ENCODE measurements at places on chromosomes 3 and 15. TPM values are rescaled to one million over a fixed set of nuclear protein-coding genes. Genes with fewer than 3 reads are reported as not detected.
A peak's percentile ranks its signal among the peaks of the same experiment; 100 is the strongest.

Gene PARP6
- total RNA-seq, result 103 TPM

Gene AMOTL2
- total RNA-seq, result 43.5 TPM

Gene NR2E3
- not detected for total RNA-seq

Gene KLF15
- 30.1 TPM for total RNA-seq

Gene NOX5
- 0.49 TPM for total RNA-seq

Gene IL17RB
- total RNA-seq, result 1.2 TPM

Gene PIERCE2
- 5.6 TPM for total RNA-seq

Gene ITIH1
- total RNA-seq, result not detected

Gene NCEH1
- total RNA-seq, result 3.2 TPM

Gene TEX55
- total RNA-seq, result not detected

DNA sequence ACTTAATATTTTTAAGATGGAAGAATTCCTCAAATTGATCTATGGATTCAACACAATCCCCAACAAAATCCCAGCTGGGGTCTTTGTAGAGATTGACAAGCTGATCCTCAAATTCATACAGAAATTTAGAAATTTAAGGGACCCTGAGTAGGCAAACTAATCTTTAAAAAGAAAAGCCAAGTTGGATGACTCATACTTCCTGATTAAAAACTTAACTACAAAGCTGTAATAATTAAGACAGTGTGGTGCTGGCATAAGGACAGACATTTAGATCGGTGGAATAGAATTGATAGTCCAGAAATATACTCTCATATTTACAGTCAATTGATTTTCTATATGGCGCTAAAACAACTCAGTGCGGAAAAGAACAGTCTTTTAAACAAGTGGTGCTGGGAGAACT, 11.6 kb downstream of the FAM162A start:
- H3K4me1 ChIP-seq, result peaks cover 15% of the 10 kb centered on the region
- H3K4me3 ChIP-seq, result no peak overlapping the region
- H3K27ac ChIP-seq, result no peak overlapping the region
- H3K36me3 ChIP-seq, result no peaks in the 10 kb centered on the region
- no peaks in the 10 kb centered on the region for H3K27me3 ChIP-seq

DNA sequence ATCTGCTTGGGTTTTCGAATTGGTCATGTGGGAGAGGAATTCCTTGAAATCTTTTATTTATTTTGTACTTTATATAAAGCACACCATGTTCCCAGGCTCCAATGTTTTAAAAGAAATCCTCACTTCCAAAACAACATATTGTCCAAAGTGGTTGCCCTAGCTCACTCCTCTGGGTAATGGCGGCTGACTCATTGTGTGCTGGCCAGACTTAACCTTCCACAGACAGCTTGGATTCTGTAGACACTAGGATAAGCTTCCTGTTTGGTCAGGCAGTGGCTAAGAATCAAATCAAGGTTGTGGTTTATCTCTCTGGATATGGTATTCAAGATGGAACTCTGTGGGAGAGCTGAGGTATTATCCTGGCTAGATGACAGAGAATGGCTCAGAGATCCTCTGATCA, 55.8 kb upstream of the FAM98B start:
- DNase-seq, result peak; percentile 74
- no peaks in the 10 kb centered on the region for H3K27me3 ChIP-seq

GRCh38 chr3:151356794-151357462, 27.6 kb upstream of the P2RY13 start:
- no peak overlapping the region for H3K4me3 ChIP-seq
- no peaks in the 10 kb centered on the region for H3K36me3 ChIP-seq
- no peak overlapping the region for H3K27ac ChIP-seq
- no peaks in the 10 kb centered on the region for H3K27me3 ChIP-seq

DNA sequence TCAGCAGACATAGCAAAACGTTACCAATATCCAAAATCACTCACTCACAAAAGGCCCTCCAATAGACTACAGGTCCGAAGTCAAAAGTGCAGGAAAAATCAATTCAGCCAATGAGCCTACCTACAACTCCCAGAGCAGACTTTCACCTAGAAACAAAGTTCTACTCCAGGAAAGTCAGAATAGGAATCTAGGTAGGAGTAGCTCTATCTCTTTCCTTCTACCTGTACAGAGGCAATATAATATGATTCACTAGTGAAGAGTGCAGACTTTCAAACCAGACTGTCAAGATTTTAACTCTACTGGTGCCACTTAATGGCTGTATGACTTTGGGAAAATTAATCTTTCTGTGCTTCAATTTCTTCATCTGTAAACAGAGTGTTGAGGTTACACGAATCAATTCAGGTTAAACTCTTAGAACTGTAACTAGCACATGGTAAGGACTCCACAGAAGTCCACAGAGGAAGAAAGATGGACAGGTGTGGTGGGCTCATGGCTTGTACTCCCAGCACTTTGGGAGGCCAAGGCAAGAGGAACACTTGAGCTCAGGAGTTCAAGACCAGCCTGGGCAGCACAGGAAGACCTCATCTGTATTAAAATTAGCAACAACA, 9.4 kb downstream of the DCUN1D1 start:
- no peak overlapping the region for H3K27ac ChIP-seq
- H3K4me3 ChIP-seq, result no peak overlapping the region
- H3K27me3 ChIP-seq, result no peaks in the 10 kb centered on the region
- DNase-seq, result no peak
- H3K4me1 ChIP-seq, result peaks cover 32% of the 10 kb centered on the region
- no peaks in the 10 kb centered on the region for H3K36me3 ChIP-seq

DNA sequence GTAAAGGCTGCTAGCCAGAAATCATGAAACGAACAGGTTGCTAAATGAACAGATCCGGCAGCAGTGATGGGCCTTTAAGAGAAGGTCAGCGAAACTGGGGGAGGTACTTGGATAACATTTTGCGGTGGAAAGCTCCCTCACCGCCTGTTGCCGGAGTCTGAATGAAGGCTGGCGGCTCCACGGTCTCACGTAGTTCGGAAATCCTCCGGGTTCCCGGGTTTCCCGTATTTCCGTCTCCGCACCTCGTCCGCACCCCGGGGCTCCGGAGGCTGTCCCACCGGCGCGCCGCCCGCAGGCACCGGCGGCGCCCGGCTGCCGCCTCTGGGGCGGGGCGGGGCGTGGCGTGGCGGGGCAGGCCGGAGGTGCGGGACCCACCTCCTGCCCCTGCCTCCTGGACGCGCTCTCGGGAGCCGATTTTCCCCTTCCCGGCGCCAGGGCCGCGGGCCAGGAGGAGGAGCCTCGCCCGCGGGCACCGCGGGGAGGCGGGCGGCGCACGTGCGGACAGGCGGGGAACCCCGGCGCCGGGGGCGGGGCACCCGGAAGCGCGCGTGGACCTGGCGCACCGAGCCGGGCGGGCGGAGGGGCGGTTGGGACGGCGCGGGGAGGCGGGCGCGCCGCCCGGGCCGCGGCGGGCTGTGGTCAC, at the start of gene ZDHHC23:
TSS of gene ZDHHC23 (plus strand) at position 642 of the 643 bp plus-strand sequence. CDS start 790 bp downstream, outside the sequence.
- H3K36me3 ChIP-seq, result no peaks in the 10 kb centered on the region
- H3K27me3 ChIP-seq, result no peaks in the 10 kb centered on the region
- peaks cover 10% of the 10 kb centered on the region for H3K4me1 ChIP-seq
- DNase-seq, result peak; percentile 84
- H3K27ac ChIP-seq, result peak within 1 kb of the TSS; percentile 62

GRCh38 chr15:52193791-52194190, 2.6 kb upstream of the GNB5 start:
- H3K4me3 ChIP-seq, result no peak overlapping the region
- H3K27ac ChIP-seq, result no peak overlapping the region
- H3K4me1 ChIP-seq, result no peaks in the 10 kb centered on the region
- no peaks in the 10 kb centered on the region for H3K27me3 ChIP-seq
- no peak for DNase-seq

DNA sequence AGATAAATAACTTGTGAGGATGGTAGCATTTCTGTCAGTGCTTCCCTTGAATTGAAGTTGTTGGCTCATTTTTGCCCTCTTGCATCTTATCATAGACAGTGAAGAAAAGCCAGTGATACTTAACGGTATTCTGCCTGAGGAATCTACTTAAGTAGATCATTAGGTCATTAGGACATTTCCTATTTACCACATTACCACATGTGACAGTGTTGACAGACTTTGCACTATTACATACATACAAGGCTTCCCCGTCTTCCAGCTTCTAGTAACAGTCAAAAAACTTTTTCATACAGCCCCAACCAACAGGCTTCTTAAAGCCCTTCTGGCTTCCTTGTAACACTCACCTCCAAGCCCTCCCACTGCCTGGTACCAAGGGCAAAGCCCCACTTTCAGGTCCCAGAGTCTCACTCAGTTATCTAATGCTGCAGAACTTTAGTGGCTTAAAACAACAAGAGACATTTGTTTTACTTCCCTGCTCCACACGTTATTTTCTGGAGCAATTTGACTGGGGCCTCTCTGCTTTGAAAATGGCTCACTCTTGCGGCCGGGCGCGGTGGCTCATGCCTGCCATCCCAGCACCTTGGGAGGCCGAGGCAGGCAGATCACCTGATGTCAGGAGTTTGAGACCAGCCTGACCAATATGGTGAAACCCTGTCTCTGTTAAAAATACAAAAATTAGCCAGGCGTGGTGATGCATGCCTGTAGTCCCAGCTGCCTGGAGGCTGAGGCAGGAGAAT, 40.0 kb downstream of the ASB7 start:
- H3K4me3 ChIP-seq, result no peak overlapping the region
- no peaks in the 10 kb centered on the region for H3K27me3 ChIP-seq
- no peak for DNase-seq
- H3K36me3 ChIP-seq, result no peaks in the 10 kb centered on the region
- no peaks in the 10 kb centered on the region for H3K4me1 ChIP-seq

DNA sequence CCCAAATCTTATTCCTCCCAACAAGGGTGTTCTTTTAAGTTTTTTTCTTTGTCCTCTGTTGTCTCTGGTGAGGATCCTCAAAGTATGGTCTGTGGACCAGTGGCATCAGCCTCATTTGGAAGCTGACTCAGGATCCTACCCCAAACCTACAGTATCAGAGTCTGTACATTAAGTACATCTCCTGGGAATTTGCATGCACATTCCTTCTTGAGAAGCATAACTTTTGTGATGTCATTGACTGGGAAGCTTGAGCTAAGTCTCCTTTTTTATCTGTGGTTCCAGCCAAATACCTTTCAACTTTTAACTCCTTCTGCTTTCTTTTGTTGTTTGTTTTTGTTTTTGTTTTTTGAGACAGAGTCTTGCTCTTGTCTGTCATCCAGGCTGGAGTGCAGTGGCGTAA, 40.5 kb downstream of the ARMC8 start:
- peaks cover 96% of the 10 kb centered on the region for H3K36me3 ChIP-seq
- peaks cover 5% of the 10 kb centered on the region for H3K4me1 ChIP-seq
- H3K27me3 ChIP-seq, result no peaks in the 10 kb centered on the region
- H3K4me3 ChIP-seq, result no peak overlapping the region
- no peak overlapping the region for H3K27ac ChIP-seq

DNA sequence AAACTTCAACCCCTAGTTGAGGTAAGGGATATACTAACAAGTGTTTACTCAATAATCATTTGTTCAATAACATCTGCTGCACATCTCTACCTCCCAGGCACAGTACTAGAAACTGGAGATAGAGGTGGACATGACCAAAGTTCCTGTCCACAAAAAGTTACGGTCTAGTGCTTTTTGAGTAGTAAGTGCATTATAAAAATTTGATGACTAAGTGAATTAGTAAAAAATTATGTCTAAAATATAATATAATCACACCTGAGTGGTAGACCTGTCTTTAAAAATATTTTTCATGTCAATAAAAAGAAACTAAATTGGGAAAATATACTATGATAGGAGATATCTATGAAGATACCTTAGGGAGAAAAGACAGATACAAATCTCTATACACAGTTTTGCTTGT, 121.5 kb upstream of the FHIT start:
- H3K4me1 ChIP-seq, result no peaks in the 10 kb centered on the region
- H3K27me3 ChIP-seq, result no peaks in the 10 kb centered on the region
- H3K4me3 ChIP-seq, result no peak overlapping the region
- no peak for DNase-seq
- H3K27ac ChIP-seq, result no peak overlapping the region
- H3K36me3 ChIP-seq, result no peaks in the 10 kb centered on the region

DNA sequence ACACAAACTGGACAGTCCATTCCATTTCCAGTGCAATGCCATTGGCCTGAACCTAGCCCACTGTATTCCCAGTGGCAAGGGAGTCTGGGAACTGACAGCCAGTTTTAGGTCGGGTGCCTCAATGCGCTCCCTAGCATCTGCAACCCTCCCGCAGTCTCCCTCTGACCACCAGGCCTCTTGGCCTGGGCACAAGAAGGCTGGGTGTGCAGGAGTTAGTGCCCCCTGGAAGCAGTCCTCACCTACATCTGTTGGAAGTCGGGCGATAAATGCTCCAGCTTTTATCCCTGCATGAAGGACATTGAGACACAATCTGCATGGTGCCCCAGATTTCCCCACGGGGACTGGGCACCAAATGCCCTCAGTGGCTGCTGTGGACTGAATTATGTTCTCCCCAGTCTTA, 12.7 kb downstream of the C3orf22 start:
- no peaks in the 10 kb centered on the region for H3K4me1 ChIP-seq
- H3K27ac ChIP-seq, result no peak overlapping the region
- no peak overlapping the region for H3K4me3 ChIP-seq
- peaks cover 45% of the 10 kb centered on the region for H3K27me3 ChIP-seq
- DNase-seq, result peak; percentile 34
- H3K36me3 ChIP-seq, result no peaks in the 10 kb centered on the region

- no peaks in the 10 kb centered on the region for H3K27me3 ChIP-seq
- H3K27ac ChIP-seq, result no peak overlapping the region
- H3K4me3 ChIP-seq, result no peak overlapping the region
- H3K4me1 ChIP-seq, result peaks cover 34% of the 10 kb centered on the region
- H3K36me3 ChIP-seq, result no peaks in the 10 kb centered on the region
Observed at GRCh38 chr3:70853161-70853944, 540.9 kb upstream of the MDFIC2 start.

DNA sequence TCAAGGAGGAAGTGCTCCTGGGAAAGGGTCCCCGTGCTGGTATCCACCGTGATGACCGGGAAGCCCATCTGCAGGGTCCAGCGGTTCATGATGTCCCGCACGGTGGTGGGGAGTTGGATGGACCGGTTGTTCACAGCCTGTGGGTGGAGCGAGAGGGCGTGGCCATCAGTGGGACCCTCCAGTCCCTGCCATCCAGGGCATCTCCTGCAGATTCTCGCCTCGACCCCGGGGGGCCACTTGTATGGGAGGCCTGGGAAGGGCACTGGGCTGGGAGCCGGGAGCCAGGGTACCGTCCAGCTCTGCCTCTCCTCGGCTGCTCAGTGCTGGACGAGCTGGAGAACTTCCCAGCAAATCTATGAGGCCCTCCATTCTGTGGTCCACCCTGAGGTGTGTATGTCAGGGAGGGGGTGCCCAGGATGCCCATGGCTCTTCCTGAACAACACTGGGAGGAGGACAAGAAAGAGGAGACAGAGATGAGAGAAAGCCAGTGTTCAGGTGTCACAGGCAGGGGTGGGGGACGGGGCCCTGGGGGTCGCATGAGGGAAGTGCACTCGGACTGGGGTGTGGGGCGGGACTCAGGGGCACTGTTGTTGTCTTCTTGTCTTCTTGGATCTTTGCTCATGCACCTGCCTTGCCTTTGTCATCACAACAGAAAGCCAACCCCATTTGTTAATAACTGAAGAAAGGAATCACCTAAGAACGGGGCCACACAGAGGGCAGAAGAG, 13.0 kb downstream of the ANPEP start:
- H3K27ac ChIP-seq, result no peak overlapping the region
- H3K4me3 ChIP-seq, result no peak overlapping the region
- H3K4me1 ChIP-seq, result no peaks in the 10 kb centered on the region
- H3K27me3 ChIP-seq, result peaks cover 4% of the 10 kb centered on the region
- DNase-seq, result no peak

- no peaks in the 10 kb centered on the region for H3K27me3 ChIP-seq
- no peaks in the 10 kb centered on the region for H3K36me3 ChIP-seq
- no peaks in the 10 kb centered on the region for H3K4me1 ChIP-seq
- no peak overlapping the region for H3K27ac ChIP-seq
- H3K4me3 ChIP-seq, result no peak overlapping the region
Observed at GRCh38 chr15:50168783-50169411, 13.1 kb upstream of the SLC27A2 start.

- no peaks in the 10 kb centered on the region for H3K4me1 ChIP-seq
- no peaks in the 10 kb centered on the region for H3K36me3 ChIP-seq
Observed at GRCh38 chr3:35777563-35778554, 138.5 kb downstream of the ARPP21 start.
